HFFc6 (cell line): ENCODE measurements at places on chromosomes 7 and 10.

DNA sequence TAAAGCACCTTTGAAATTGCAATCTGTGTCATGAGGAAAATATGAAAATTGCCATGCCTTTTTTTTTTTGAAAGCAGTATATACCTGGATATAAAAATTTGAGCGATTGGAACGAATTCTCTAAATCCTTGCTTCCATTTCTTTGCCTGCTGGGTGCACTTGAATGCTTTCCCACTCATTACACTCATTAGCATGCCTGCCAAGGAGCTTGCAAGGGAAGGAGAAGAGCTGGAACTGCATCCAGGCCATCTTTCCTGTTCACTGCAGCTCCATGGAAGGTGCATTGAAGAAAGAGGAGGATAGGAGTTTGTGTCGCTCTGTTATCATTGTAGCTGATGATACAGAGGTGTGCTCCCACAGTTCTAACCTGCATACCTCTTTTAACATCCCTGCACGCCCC, 102.4 kb upstream of the GJD4 start:
- no peak for DNase-seq

GRCh38 chr7:596819-597182, 77.2 kb upstream of the PDGFA start:
- DNase-seq = no peak

DNA sequence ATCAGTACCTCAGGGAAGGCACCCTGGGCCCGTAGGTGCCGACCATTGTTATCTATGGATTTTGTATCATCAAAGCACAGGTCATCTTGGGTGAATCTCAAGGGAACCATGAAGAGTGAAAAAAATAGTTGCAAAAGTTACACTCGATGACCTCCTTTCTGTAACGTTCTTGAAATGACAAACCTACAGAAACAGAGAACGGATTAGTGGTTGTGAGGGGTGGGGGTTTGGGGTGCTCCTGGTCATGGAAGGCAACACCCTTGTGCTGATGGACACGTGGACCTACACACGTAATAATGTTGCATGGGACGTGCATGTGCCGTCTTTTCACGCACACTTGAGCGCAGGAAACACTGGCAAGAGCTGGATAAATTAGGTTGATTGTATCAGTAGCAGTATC, 655.9 kb downstream of the SDK1 start:
- no peak for DNase-seq

GRCh38 chr10:118403967-118404366, 61.8 kb upstream of the FAM204A start:
- no peak for DNase-seq

GRCh38 chr7:138954545-138955475, 26.4 kb downstream of the KIAA1549 start:
- no peak for DNase-seq

- DNase-seq = no peak
Observed at GRCh38 chr7:91114232-91114631, 150.0 kb upstream of the FZD1 start.

GRCh38 chr7:41869091-41869490, 166.2 kb upstream of the INHBA start:
- no peak for DNase-seq

- DNase-seq = no peak
Observed at GRCh38 chr7:14787551-14787950, 115.0 kb downstream of the DGKB start.

DNA sequence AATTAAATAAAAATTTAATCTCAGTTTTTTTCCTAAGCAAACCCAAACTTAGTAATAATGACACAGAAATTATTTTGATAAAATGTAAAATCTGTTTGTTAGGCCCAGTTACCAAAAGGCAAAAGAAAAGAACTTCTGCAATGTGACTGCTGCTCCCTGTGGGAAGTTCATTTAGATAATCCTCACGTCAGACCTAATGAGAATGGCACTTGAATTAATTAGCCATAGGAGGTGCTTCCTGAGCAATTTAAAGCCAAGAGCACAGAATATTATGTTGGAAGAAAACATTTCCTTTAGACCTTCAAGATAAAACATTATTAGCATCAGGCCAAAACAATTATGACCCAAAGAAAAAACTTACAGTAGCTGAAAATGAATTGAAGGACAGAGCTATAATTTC, 19.4 kb downstream of the SPAM1 start:
- DNase-seq = no peak

GRCh38 chr10:124961248-124961570, 19.3 kb downstream of the ZRANB1 start:
- no peak for DNase-seq

DNA sequence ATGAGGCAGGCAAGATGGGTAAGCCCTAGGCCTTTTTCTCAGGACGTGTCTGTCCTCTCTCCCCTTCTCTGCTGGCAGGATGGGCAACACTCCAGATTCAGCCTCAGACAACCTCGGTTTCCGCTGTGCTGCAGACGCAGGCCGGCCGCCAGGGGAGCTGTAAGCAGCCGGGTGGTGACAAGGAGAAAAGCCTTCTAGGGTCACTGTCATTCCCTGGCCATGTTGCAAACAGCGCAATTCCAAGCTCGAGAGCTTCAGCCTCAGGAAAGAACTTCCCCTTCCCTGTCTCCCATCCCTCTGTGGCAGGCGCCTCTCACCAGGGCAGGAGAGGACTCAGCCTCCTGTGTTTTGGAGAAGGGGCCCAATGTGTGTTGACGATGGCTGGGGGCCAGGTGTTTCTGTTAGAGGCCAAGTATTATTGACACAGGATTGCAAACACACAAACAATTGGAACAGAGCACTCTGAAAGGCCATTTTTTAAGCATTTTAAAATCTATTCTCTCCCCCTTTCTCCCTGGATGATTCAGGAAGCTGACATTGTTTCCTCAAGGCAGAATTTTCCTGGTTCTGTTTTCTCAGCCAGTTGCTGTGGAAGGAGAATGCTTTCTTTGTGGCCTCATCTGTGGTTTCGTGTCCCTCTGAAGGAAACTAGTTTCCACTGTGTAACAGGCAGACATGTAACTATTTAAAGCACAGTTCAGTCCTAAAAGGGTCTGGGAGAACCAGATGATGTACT, 13.1 kb downstream of the PHKG1 start:
- DNase-seq = peak; percentile 60
